Karpas-422 (cell line): ENCODE measurements at places on chromosomes 5 and 9.

DNA sequence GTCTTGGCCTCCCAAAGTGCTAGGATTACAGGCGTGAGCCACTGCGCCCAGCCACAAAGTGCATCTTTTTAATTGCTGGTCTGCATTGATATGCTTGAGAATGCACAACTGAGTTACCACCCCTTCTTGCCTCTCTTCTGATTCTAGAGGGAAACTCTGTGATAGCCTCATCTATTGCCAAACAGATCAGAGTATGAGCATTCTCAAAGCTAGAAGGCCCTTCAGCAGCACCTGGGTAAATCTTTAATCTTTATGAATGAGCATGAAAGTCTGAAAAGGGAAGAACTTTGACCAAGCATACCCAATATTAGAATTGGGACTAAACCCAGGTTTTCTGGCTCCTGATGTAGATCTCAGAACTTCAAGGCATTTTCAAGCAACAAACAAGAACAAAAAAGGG, 298.3 kb upstream of the TNC start:
- DNase-seq = no peak

DNA sequence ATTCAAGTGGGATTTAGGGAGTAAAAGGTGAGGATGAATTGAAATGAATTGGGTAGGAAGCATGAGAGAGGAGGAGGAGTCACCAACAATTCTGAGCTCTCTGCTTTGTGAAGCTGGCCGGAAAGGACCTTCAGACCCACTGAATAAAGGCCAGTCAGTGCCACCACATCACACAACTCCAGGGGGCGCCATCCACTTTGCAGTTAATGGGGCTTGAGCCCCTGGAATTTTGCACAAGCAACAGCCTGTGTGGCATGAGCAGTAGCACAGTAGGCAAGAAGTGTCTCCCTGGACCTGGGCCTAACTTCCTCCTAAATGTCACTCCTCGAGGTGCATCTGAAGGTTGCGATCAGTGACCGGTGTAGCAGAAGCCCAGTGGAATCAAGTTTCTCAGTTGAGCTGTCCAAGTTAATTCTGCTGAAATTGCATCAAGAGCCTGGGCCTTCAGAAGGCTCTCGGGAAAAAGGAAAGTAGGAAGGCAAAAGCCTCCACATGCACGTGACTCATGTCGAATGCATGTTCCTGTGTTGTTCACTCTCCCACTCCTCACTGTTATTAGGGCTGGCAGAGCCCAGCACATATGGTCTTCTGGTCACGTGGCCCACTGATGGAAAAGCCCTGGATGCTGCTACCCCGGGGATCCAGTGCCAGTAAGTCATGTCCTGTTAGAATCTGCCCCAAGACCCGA, 27.8 kb upstream of the GLIS3 start:
- DNase-seq = no peak

GRCh38 chr9:134541097-134541747, 100.4 kb upstream of the COL5A1 start:
- DNase-seq = no peak

- peak; percentile 67 for DNase-seq
Measured at GRCh38 chr5:66361070-66361469, 217.0 kb downstream of the SREK1 start.
